ENCODE measurements at places on chromosomes 3 and 15.

- DNase-seq = no peak
These were observed 61.0 kb downstream of the RHCG start for GRCh38 chr15:89435362-89435761.

- no peak for DNase-seq
These were observed 16.0 kb upstream of the CCNL1 start for GRCh38 chr3:157175691-157176507.

DNA sequence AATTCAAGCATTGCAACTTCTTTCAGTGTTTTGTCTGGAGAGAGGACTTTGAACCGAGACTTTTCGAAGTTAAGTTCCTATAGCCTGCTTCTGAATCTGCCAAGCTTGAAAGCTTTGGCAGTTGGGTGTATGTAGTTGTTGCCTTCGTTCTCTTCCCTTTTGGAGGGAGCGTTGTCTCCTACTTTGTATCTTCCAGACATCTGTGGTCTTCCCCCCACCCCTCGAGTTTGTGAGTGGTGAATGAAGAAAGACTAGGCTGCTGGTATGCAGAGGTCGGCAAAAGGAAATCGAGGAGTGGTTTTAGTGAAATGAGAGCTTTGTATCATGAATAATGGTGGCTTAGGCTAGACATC lies 1.3 kb downstream of the CTNNB1 start:
- DNase-seq = no peak

DNA sequence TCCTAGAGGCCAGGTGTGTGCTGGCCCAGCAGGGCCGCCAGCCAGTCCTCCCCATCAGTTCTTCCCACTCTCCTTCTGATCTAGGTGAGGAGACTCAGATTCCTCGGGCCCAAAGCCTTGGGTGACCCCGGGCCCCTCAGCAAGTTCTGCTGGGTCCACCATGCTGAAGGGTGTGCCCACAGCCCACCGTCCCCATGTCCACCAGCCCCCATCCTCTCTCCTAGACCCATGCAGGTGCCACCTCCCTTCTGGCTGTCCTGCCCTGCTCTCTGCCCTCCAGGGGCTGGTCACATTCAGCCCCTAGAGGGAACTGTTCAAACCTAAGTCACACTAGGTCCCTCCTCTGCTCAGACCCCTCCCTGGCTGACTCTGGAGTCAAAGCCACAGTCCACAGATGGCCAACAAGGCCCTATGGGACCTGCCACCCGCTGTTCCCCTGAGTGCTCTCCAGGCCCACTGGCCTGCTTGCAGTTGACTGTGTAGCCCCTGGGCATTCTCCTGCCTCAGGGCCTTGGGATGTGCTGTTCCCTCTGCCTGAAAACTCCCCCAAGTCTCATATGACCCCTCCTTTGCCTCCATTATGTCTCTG lies 878 bp upstream of the TLR9 start:
- DNase-seq = no peak

DNA sequence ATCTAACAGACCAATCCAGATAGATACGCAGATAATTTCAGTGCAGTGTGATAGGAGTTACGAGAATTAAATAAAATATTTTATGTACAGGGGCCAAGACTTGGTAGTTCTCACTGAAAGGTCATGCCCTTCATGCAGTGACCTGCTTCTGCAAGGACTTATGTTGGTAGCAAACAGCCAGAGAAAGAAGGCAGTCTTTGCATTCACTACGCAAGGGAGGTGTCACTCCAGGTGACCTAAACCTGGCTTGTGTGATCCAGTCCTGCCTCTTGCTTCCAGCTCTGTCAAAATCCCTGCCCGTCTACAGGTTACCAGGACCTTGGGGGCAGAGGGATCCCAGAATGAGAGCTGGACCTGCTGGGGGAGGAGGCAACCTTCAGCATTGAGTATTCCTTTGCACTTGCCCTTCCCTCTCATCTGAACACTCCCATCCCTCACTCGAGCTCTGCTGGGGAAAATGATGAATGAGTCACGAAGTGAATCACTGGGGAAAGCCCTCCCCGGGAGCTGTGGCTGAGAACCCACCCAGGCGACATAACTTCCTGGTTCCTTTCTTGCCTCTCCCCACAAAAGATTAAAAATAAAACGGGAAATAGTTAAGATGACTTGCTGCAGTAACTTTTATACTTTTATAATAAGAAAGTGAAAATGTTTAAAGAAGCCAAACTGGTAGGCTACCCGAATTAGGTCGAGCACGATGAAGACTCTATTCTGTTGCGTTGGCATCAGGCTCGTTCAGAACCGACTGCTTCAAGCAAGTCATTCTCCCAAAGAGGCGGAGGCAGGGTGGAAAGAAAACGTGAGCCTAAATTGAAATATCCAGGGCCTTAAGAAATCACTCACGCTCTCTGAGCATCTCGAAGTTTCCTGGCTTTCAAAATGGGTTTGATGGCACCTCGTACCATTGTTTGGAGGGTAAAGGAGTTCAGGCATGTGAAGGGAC lies 216.1 kb downstream of the SLCO3A1 start:
- peak; percentile 37 for DNase-seq

GRCh38 chr3:66401675-66402491 lies 98.9 kb downstream of the LRIG1 start:
- no peak for DNase-seq

- DNase-seq = no peak
These were observed 943.6 kb downstream of the FHIT start for GRCh38 chr3:60307562-60308199.

- no peak for DNase-seq
These were observed 130.6 kb downstream of the TCF12 start for GRCh38 chr15:57048930-57049549.

- no peak for DNase-seq
These were observed 342.0 kb upstream of the CTDSPL start for GRCh38 chr3:37519661-37520060.

DNA sequence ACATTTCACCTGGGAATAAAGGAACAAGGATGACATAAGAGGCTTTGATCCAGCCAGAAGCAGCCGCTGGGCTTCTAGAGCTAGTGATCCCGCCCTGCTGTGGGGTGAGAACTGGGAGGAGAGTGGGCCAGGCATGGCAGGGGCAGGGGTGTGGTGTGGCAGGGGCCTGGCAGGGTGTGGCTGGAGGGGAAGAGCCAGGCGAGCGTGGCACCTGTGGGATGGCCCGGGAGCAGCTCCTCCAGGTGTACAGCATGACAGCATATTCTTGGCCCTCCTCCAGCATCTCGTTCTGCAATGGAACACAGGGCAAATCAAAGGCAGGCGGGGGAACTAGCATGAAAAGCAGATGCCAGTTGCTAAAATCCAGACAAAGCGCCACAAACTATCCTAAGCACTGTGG lies 35.5 kb downstream of the CYFIP1 start:
- no peak for DNase-seq
